ENCODE measurements at places on chromosomes 6 and 20.
A peak's percentile ranks its signal among the peaks of the same experiment; 100 is the strongest.

DNA sequence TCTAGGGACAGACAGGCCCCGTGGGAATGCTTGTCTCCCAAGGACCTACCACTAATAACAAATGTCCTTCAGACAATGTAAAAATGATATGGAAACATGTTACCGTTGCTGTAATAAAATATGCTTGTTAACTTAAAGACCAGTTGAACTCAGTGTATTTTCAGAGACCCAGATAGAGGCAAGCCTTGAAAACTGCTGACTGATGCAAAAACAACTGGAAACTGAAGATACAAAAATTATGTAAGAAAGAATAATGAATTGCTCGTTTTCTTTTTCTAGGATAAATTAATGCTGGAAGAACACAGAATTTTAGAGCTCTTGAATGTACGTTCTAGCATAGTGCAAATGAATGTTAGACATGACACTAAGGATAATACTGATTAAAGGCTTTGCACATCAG lies 311.5 kb upstream of the MAN1A1 start:
- no peak for DNase-seq

DNA sequence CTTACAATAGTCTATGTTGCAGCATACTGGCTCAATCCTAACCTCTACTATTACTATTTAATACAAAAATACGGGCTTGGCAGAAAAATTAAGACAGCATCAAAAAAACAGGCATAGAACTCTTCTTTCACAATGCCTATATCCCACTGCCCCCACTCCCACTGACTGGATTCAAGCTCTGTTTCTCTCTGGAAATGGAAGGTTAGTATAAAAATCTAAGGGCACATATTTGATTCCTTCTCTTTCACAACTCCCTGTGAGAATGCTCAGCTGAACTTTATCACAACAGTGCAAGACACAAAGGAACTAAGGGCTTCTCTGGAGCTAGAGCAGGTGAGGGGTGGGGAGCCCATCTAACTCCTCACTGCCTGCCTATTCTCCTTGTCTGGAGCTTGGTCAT lies 258.4 kb upstream of the FAM83B start:
- DNase-seq: no peak

GRCh38 chr20:32368925-32369324 lies 10.8 kb downstream of the ASXL1 start:
- no peak for DNase-seq

DNA sequence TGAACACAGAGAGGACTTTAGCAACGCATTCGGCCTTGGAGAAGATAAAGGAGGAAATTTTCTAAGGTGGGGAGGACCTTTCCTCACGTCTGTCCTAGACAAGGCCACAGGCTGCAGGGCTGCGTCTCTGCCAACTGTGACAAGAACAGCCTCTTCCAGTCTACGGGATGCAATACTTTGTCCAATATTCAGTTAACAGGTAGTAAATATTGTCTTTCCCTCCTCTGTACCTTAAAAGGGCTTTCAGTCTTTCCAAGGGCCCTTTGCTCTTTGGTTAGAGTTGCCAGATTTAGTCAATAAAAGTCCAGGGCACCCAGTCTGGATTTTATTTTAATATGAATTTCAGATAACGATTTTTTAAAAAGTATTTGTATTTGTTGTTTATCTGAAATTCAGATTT lies 78.2 kb downstream of the ELOVL4 start:
- peak; percentile 50 for DNase-seq

GRCh38 chr6:157392927-157393668 lies 12.1 kb downstream of the ZDHHC14 start:
- DNase-seq: no peak

DNA sequence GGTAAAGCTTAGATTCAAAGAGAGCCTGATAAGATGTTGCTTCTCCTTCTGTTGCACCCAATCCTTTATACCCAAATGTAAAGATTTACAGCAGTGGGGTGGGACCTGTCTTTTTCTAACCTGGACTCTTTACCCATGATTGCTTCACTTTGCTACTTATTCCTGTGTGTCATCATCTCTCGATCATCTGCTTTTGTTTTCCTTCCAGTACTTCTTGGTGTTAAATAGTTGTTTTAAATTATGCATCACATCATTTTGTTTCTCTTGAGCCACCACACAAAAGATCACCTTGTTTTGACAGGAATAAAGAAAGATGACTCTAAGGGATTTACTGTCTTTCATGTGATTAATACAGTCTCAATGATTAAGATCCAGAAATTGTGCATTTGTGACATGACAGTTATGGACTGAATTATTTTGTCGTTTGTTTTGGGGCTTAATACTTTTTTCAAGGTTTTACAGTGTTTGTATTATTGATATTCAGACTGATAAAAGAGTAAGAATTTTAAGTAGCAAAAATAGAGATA lies 123.1 kb downstream of the CDKAL1 start:
- no peak for DNase-seq

DNA sequence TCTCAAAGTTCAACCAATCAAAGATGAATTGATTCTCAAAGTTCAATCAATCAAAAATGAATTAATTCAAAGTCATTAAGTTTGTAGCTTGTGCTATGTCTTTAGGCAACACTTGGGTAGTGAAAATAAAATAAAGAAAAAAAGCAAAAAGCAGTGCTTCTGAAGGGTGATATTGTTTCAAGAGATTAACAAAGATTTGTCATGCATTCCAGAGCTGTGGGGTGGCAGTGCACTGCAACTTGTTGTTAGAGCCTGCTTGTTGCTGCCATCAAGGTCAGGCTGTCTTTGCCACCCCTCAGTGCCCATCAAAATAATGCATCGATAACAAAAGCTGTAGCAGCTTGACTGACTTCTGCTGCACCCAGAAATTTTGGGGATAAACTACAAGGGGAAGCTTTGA lies 128.6 kb downstream of the RNF144B start:
- DNase-seq: no peak

DNA sequence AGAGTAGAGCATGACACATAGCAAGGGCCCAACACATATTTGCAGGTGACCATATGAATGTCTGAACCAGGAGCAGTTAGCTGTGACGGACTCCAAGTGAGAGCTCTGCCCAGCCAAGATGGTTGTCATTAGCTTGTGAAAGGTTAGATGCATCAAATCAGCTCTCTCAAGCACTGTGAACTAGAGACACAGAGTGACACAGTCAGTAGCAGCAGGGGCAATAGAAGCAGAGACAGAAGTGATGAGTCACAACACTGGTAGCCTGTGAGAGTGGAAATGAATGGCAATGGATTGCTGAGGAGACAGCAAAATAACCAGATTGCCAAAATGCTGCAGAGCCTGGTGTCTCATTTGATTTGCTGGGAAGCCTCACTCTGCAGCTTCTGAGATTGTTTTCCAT lies 558.9 kb downstream of the PKHD1 start:
- DNase-seq: no peak

DNA sequence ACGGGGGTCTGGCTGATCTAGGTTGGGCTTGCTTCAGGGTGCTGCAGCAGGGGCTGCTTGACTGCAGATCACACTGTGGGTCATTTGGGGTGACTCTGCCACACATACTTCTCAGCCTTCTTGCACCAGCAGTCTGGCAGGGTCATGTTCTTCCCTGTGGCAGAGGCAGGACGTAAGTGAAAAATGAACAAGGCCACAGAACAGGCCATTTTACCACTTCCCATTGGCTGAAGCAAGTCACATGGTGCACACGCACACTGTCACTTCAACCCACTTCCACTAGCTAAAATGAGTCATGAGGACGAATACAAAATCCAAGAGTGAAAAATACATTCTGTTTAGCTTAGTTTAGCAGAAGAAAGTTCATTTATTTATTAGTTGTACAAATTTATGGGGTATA lies 168.6 kb upstream of the GGTLC1 start:
- no peak for DNase-seq

DNA sequence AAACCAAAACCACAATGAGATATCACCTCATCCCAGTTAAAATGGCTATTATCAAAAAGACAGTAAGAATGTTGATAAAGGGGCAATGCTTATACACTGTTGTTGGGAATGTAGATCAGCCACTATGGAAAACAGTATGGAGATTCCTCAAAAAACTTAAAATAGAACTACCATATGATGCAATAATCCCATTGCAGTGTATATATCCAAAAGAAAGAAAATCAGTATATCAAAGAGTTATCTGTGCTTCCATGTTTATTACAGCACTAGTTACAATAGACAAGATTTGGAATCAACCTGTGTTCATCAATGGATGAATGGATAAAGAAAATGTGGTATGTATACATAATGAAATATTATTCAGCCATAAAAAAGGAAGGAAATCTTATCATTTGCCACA lies 3.5 kb upstream of the FABP7 start:
- DNase-seq: no peak

DNA sequence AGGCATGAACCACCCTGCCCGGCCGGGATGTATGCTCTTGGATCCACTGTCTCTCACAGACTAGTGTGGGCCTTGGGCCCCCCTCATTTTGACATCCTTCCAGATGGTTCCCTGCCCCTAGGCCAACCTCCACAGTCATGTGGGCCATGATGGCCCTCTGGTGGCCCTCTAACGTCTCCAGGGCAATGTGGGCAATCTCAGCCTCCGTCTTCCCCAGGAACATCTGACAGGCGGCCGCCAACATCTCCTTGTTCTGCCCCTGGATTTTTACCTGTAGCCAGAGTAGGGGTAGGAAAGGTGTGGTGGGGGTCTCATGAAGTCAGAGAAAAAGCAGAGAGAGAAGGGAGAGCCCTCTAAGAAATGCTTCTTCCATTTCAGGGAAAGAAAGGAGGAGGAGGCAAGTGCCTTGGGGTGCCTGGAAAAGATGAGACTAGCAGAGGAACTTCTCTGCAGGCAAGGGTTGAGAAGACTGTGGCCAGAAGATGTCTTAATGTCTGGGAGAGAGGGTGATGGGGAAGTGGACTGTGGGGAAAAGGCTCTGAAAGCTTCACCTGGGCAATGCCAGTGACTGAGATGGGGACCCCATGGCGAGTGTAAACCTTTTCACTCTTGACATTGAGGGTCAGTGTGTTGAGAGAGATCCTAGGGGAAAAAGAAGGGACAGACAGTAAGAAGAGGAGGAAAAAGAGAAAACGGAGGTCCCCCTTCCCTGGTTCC lies 1.3 kb downstream of the FLOT1 start:
- DNase-seq: no peak

GRCh38 chr6:78525976-78526375 lies 341.4 kb upstream of the IRAK1BP1 start:
- DNase-seq: no peak

DNA sequence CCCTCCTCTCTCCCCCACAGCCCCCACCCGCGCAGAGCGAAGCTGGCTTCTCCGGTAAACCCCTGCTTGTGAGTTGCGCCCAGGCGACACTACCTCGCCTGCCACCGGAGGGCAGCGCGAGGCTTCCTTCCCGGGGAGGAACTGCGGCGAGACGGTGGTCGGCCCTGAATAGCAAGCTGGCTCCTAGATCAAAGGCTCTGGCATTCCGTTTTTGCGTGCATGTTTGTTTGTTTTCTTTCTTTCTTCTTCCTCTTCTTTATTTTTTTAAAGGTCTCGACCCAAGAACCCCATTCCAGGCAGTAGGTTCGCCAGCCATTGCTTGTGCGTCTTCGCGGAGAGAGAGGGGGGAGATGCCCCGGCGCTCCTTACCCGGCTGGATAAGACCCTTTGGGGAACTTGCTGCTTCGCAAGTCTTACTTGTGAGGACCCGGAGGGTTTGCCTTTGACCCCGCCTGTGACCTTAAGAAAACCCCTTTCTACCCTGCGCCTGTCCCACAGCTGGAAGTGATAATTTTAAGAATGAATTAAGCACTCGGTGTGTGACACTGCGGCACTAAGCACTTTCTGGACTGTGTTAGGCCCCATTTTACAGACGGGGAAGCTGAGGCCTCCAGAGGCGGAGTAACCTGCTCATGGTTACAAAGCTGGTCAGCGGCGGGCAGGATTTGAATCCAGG lies 92.7 kb upstream of the SIRPA start:
- peak; percentile 27 for DNase-seq

DNA sequence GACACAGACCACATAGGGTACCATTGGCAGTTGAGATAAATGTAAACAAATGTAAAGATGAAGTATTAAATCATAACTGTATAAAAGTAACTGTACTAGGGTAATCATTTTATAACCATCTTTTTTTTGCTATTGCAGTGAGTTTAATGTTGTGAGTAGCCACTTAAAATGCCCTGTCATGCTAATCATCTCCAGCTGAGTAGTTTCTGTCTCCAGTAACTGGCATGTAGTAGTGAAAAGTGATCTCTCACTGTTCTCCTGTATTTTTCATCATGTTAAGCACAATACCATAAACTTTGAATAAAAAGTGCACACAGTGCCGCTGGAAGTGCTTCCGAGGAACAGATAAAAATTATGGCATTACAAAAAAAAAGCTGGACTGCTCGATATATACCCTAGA lies 45.0 kb upstream of the OPRM1 start:
- DNase-seq: no peak

DNA sequence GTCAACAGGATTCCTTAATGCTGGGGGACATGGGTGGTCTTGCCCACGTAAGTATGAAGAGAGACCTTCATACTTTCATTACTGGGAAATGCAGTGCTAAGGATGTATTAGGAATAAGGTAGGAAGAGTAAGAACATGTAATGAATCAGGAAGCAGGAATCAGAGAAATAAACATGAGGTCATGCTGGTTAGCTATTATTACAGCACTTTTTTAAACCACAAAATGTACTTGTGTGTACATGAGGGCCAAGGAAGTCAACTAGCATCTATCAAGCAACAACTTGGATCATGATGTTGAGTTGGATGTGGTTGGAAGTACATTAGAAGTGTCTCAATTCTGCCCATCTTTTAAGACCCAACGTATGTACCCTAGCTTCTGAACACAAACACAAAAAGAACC lies 63.5 kb upstream of the E2F3 start:
- no peak for DNase-seq

- DNase-seq: no peak
Observed at GRCh38 chr20:34024723-34025351, 31.1 kb downstream of the RALY start.

GRCh38 chr6:39261751-39262150 lies 32.5 kb upstream of the KCNK5 start:
- DNase-seq: no peak

GRCh38 chr6:157025437-157025836 lies 248.3 kb downstream of the ARID1B start:
- DNase-seq: no peak

GRCh38 chr6:30042476-30042875 lies 18.6 kb upstream of the POLR1H start:
- DNase-seq: no peak

- no peak for DNase-seq
Observed at GRCh38 chr6:69985180-69985579, 118.8 kb downstream of the COL19A1 start.

DNA sequence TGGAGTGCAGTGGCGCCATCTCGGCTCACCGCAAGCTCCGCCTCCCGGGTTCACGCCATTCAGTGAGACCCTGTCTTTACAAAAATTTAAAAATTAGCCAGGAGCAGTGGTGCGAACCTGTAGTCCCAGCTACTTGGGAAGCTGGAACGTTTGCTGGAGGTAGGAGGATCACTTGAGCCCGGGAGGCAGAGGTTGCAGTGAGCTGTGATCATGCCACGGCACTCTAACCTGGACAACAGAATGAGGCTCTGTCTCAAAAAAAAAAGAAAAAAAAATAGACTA lies 5.7 kb upstream of the PARD6B start:
- no peak for DNase-seq

All from NCI-H1092 treated with DMSO at 0.1 percent for 48 hours (cell line).